ENCODE measurements at places on chromosomes 6 and 20. TPM values are rescaled to one million over a fixed set of nuclear protein-coding genes. Genes with fewer than 3 reads are reported as not detected.

- H3K36me3 ChIP-seq, result no peaks in the 10 kb centered on the region
- no peaks in the 10 kb centered on the region for H3K27me3 ChIP-seq
- no peak overlapping the region for H3K27ac ChIP-seq
- no peak overlapping the region for H3K4me3 ChIP-seq
Observed at GRCh38 chr6:146277142-146277541, 248.3 kb downstream of the GRM1 start.

DNA sequence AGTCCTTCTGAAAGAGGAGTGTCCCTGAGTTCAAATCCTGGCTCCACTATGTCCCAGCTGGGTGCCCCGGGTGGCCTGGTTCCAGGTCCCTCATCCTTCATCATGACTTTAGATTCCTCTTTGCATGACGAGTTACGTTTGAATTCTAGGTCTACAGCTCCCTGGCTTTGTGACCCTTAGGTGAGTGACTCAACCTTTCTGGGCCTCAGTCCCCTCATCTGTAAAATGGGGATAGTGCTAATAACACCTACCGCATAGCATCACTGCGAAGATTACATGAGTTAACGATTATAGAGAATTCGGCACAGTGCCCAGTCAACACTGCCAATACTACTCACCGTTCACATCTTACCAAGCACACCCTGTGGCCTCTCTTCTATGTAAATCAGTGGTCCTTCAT lies 39.4 kb downstream of the RSPO4 start:
- no peak overlapping the region for H3K27ac ChIP-seq
- H3K27me3 ChIP-seq, result no peaks in the 10 kb centered on the region
- no peaks in the 10 kb centered on the region for H3K36me3 ChIP-seq
- H3K4me1 ChIP-seq, result peaks cover 3% of the 10 kb centered on the region

DNA sequence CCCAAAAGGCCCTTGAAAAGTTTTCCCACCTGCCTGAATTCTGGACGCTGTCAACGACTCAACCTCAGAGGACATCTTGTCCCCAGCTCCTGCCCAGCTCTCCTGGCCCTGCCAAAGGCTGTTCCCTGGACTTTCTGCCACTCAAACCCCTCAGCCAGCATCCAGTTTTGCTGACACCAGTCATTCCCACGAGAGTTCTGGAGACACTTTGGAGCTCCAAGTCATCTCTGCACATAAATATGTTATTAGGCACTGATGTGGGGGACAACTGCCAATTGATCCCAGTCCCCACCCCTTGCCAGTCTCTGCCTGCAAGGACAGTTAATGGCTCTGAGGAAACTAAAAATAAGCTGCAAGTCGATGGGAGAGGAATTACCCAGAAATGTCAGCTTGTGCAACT lies 38.9 kb upstream of the KCNB1 start:
- no peak overlapping the region for H3K4me3 ChIP-seq
- no peaks in the 10 kb centered on the region for H3K27me3 ChIP-seq
- H3K36me3 ChIP-seq, result no peaks in the 10 kb centered on the region
- no peaks in the 10 kb centered on the region for H3K4me1 ChIP-seq
- H3K27ac ChIP-seq, result no peak overlapping the region

- H3K4me1 ChIP-seq, result no peaks in the 10 kb centered on the region
- H3K36me3 ChIP-seq, result no peaks in the 10 kb centered on the region
- H3K27ac ChIP-seq, result no peak overlapping the region
- no peaks in the 10 kb centered on the region for H3K27me3 ChIP-seq
Observed at GRCh38 chr20:52493171-52493721, 301.7 kb upstream of the ZFP64 start.

OR12D3 gene
- total RNA-seq, result not detected

Data from H1 (cell line).